Kidney (tissue), 22 donors: ENCODE measurements at places on chromosomes 16 and 17. TPM values are rescaled to one million over a fixed set of nuclear protein-coding genes. Genes with fewer than 3 reads are reported as not detected.

DNA sequence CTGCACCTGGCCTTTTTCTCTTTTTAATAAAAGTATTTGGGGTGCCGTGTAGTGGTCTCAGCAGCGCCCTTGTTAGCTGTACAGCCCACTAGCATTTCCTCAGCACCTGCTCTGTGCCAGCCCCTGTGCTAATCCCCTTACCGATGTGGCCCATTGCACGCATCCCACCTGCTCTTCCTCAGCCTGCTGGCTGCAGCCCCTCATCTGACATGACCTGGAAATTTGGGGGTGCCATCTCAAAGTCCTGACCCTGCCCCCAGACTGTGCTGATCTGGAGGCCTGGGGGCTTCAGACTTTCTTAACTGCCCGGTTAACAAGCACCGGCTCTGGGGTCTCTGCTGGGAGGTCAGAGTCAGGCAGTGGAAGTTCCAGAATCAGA is 10.4 kb downstream of the GPRC5C start:
- no peaks in the 10 kb centered on the region for H3K27me3 ChIP-seq
- H3K4me1 ChIP-seq: peaks cover 56% of the 10 kb centered on the region
- peak overlapping the region; percentile 88 for H3K27ac ChIP-seq
- H3K36me3 ChIP-seq: no peaks in the 10 kb centered on the region
- peak overlapping the region; percentile 37 for H3K4me3 ChIP-seq

DNA sequence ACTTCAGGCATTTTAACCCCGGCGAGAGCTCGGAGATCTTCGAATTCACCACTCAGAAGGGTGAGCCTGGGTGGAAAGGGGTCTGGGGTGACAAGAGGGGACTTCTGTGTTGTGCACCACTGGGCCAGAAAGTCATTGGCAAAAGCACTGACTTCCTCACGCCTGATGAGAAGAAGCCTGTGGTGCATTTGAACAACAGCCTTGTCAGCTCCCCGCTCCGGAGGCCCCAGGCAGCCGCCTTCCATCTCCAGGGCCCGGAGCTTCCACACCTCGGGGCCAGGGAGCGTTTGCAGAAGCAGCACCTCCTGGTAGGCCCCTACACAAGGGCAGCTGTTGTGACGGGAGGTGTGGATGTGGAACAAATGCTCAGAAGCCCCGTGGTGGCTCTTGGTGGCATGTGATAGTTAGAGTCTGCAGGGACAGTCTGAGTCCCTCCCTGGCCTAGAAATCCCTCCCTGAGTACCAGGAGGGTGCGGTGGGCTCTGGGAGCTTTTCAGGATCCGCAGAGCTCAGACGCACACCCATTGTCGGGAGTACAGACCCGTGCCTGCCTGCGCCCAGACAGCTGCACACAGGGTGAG is 9.7 kb downstream of the CACNG1 start:
- H3K27ac ChIP-seq: no peak overlapping the region
- H3K4me3 ChIP-seq: no peak overlapping the region
- H3K4me1 ChIP-seq: no peaks in the 10 kb centered on the region
- DNase-seq: no peak
- no peaks in the 10 kb centered on the region for H3K36me3 ChIP-seq

DNA sequence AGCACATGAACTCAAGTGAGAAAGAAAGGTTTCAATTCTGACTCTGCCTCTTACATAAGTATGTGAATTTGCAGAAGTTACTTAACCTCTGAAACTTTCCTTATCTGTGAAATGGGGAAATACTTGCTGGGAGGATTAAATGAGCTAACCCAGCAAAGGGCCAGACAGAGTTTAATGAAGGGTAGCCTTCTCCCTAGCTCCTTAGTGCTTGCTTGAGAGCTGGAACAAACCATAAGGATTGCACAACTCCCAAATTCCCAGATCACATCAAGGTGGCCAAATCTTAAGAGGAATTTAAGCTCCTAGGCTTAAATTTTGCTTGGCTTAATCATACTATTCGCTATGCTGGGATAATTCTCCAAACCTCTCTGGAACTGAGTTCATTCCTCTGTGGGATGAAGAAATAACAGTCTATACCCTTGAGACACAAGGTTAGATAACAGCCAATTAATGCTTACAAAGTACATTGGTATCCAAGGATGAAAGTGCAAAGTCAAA is 11.8 kb upstream of the WSB1 start:
- no peaks in the 10 kb centered on the region for H3K4me1 ChIP-seq
- H3K27ac ChIP-seq: no peak overlapping the region
- no peaks in the 10 kb centered on the region for H3K27me3 ChIP-seq
- no peak for DNase-seq
- H3K4me3 ChIP-seq: no peak overlapping the region

- H3K27me3 ChIP-seq: peaks cover 21% of the 10 kb centered on the region
- peak; percentile 66 for DNase-seq
- H3K4me3 ChIP-seq: peak overlapping the region; percentile 6
- no peak overlapping the region for H3K27ac ChIP-seq
- no peaks in the 10 kb centered on the region for H3K36me3 ChIP-seq
- peaks cover 21% of the 10 kb centered on the region for H3K4me1 ChIP-seq
These were observed 1.4 kb downstream of the PYDC1 start for GRCh38 chr16:31215287-31216162.

DNA sequence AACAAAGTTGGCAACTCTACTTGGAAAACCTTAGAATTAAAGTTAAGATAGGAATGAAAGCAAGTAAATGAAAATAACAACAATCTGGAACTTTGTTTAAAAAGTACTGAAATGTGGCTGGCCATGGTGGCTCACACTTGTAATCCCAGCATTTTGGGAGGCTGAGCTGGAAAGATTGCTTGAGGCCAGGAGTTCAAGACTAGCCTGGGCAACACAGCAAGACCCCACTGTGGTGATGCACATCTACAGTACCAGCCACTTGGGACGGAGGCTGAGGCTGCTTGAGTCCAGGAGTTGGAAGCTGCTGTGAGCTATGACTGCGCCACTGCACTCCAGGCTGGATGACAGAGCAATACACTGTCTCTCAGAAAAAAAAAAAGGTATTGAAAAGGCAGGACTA is 51.7 kb downstream of the SYNRG start:
- no peaks in the 10 kb centered on the region for H3K27me3 ChIP-seq
- no peak overlapping the region for H3K27ac ChIP-seq
- DNase-seq: no peak
- no peaks in the 10 kb centered on the region for H3K4me1 ChIP-seq
- no peak overlapping the region for H3K4me3 ChIP-seq
- H3K36me3 ChIP-seq: peaks cover 41% of the 10 kb centered on the region

The DRC3 gene
- total RNA-seq: 17.3 TPM

The MYH1 gene
- total RNA-seq: not detected
